ENCODE measurements at places on chromosomes 11 and 22.

- no peak for DNase-seq
Measured at GRCh38 chr22:43266076-43266475, 77.1 kb downstream of the SCUBE1 start.

DNA sequence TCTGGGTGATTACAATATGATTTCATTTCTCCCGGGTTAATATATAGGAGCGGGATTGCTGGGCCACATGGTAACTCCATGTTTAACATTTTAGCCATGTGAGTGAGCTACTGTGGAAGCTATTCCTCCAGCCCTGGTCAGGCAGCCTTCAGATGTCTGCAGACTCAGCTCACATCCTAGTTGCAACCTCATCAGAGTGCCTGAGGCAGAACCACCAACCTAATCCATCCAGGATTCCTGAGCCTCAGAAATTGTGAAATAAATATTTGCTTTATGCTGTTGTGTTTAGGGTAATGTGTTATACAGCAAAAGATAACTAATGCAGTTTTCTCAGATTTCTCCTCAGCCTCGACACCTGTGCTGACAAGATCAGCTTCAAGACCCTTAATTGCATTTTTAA lies 676.8 kb downstream of the OPCML start:
- DNase-seq = no peak

DNA sequence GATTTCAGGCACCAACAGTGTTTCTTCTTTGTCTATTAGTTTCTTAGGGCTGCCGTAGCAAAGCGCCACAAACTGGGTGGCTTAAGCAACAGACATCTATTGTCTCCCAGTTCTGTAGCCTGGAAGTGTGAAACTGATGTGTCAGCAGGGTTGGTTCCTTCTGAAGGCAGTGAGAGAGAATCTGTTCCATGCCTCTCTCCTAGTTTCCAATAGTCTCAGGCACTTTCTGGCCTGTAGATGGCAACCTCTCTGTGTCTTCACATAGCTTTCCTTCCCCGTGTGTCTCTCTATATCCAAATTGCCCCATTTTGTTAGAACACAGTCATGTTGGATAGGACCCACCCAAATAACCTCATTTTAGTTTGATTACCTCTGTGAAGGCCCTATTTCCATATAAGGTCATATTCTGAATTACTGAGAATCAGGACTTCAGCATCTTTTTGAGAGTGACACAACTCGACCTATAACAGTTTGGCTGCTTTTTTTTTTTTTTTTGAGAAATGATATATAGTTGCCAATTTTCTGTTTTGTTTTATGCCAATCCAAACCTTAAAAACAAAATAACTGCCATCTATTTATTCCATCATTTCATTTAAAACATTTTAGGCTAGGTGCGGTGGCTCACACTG lies 108.2 kb downstream of the SLC36A4 start:
- DNase-seq = no peak

GRCh38 chr11:130095326-130095725 lies 25.6 kb downstream of the APLP2 start:
- DNase-seq = no peak

All from CD4-positive, alpha-beta T cell treated with Interleukin-6 for 4 hours (primary cell).